ENCODE measurements at places on chromosomes 5 and 9. TPM values are rescaled to one million over a fixed set of nuclear protein-coding genes. Genes with fewer than 3 reads are reported as not detected.

KCTD16 gene
- polyA plus RNA-seq = 1.7 TPM

DNA sequence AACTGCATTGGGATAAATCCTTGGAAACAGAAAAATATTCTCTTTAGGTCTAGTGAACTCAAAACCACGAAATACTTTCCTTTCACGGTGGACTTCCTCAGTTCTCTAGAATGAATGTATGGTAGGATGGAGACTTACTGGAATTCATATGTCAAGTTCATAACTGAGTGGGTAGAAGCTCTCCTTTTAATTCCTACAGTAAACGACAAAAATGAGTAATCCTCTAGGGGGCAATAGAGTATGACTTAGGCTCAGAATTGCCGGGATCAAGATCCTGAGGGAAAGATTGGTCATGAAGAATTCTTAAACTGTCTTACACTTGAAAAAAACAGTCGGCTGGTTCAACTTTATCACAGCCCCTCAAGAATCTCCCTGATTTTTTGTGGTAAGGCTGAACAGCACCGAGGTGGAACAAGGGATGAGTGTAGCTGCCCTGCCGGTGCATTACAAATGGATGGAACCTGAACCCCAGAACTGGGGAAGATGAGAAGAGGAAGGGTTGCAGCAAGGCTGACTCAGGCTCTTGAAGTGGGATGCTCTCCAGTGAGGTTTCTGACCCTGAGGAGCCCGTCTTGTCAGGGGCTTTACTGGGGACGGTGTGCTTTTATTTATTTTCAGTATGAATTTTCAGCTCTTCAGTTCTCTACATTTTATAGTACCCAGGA is 14.0 kb upstream of the LOX start:
- DNase-seq = no peak

GRCh38 chr9:89802781-89803355 is 198.1 kb downstream of the GADD45G start:
- DNase-seq = no peak

RBM22 gene
- polyA plus RNA-seq = 45.2 TPM

DNA sequence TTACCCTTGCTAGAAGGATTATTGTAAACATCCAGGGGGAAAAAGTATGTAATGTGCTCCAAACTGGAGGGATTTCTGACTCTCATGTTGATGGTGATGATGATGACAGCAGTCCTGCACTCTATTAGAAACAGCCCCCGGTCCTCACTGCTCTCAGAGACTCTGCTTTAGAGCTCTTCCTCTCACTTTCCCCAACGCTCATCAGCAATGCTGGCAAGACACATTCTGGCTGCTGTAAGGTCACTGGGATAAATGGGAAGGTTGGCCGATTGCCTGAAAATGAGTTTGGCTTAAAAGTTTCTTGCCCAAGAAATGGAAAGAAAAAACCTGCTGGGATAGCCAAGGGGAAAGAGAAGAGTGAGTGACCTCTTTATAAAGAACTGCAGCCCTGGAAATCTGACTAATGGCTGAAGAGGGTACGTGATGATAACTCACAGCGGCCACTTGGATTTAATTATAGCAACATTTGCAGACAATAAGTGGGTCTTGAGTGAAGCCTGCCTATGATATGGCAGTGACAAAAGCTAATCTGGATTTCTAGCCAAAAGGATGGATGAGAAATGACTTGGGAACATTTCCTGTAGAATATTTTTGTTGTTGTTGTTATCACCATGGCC is 235.8 kb downstream of the TMEM38B start:
- no peak for DNase-seq
